ENCODE measurements at places on chromosomes 16 and 17.
A peak's percentile ranks its signal among the peaks of the same experiment; 100 is the strongest.

GRCh38 chr17:50149417-50150353 lies 792 bp downstream of the PPP1R9B start:
- DNase-seq: peak; percentile 33

DNA sequence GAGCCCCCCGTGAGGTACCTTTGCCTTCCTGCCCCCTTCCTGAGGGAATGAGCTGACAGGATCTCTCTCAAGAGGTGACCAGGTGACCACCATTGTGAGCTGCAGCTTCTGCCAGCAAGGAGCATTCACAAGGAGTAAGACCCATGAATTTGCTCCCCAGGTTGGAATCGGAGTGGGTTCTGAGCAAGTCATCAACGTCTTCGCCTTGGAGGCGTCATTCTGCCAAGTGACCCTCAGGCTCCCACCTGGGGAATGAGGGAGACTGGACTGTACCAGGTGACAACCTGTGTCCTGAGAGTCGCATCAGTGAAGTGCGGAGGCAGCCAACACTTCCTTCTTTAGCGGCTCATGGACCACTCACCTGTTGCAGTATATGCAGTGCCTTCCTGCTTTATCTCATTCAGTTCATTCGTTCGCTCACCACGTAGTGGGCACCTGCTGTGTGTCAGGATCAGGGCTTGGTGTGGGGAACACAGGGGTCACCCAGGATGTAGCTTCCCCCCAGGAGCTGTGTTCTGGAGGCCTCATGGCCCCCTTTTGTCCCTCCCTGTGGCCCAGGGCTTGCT lies 22.8 kb downstream of the WSCD1 start:
- DNase-seq: no peak

- no peak for DNase-seq
Measured at GRCh38 chr17:45848868-45849535, 4.3 kb downstream of the SPPL2C start.

DNA sequence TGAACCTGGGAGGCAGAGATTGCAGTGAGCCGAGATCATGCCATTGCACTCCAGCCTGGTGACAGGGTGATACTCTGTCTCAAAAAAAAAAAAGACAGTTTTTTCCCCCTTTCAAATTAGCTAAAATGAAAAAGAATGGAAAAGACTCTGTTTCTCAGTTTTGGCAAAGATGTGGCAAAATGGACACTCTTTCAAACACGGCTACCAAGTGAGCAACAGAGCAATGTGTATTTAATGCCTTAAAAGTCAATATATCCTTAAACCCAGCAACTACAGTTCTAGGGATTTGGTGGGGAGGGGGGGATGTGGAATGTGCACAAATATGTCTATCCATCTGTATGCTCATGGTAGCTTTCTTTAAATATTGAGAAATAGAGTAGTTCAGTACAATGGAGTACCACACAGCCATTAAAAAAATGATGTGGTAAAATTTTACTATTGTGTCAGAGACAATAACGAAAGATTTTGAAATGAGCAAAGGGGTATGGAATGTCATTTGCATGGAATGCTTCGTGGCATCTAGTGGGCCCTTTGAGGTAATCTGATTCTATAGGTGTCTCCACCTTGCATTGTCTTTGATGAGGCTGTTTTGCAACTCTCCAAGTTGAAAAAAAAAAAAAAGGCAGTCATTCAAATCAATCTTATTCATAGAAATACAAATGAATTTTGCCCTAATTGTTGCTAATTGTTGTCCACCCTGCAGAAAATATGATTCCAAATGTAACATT lies 108.1 kb downstream of the AXIN2 start:
- no peak for DNase-seq

DNA sequence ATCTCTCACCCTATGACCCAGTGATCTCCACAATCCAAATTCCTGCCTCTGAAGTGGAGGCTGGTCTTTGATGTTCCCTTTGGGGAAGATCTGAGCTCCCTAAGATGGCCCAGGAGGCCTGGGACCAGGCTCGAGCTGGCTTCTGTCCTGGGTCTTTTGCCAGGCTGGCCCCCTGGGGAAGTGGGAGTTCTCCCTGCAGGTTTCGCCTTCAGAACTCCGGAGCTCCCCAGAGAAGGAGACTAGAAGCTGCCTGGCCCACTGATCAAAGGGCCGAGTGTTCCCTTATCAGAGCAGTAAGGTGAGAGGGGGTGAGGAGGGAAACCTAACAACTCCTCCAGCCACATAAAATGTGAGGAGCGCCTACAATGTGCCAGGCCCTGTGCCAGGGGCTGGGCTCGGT lies 147.1 kb downstream of the IRF8 start:
- no peak for DNase-seq

DNA sequence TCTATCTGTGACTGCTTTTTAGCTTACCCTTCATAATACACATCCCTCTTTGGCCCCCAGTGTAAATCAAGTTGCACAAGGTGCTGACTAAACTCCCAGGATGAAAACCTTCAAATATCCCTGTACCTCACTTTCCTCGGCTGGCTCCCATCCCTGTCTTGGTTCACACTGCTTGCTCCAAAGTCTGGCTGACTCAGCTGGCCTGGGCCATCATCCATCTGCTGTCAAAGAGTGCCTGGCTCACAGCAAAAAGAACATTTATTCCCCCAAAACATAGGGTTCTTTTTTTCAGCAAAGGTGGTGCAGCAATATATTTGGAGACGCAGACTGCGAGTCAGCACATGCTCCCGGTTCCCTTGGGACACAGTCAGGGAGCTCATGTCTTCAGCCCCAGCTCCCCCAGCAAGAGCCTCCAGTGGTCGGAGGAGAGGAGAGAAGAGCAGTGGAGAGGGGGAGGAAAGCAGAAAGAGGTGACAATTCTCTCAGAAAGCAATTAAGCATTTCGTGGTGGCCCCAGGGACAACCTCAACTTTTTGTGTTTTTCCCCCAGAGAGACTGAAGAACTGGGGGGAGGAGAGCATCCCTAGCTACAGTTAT lies 26.1 kb downstream of the GPR142 start:
- no peak for DNase-seq

DNA sequence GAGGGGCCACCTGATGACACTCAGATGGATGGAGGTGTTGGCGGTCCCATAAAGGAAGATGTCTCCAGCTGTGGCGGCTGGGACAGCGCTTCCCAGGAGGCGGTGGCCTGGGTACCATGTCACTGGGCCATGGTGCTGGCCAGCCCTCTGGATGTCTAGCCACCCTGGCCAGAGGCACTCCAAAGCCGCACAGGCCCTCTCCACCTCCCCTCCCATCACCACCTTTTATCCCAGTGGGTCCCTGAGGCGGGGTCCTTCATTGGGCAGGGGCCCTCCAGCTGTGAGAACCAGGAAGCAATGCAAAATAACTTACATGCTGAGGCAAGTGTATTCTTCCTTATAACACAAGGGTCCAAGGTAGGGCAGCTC lies 23.1 kb downstream of the RAB11FIP4 start:
- no peak for DNase-seq

DNA sequence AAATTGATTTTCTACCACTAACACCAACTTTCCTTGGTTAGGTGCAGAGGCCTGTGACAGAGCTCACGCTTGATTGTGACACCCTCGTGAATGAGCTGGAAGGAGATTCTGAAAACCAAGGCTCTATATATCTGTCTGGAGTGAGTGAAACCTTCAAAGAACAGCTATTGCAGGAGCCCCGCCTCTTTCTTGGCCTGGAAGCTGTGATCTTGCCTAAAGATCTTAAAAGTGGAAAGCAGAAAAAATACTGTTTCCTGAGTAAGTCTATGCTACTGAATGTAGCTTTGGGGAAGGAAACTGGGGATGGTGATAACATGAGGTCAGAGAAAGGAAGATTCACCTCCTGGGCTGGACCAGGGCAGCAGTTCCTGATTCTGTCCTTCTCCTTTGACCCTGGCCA lies 38.3 kb downstream of the REXO5 start:
- peak; percentile 24 for DNase-seq

GRCh38 chr17:17841601-17842025 lies 4.8 kb upstream of the SREBF1 start:
- DNase-seq: no peak

- no peak for DNase-seq
Measured at GRCh38 chr17:489758-490329, 137.2 kb upstream of the RPH3AL start.

GRCh38 chr17:15885770-15886169 lies 59.2 kb upstream of the ADORA2B start:
- no peak for DNase-seq

DNA sequence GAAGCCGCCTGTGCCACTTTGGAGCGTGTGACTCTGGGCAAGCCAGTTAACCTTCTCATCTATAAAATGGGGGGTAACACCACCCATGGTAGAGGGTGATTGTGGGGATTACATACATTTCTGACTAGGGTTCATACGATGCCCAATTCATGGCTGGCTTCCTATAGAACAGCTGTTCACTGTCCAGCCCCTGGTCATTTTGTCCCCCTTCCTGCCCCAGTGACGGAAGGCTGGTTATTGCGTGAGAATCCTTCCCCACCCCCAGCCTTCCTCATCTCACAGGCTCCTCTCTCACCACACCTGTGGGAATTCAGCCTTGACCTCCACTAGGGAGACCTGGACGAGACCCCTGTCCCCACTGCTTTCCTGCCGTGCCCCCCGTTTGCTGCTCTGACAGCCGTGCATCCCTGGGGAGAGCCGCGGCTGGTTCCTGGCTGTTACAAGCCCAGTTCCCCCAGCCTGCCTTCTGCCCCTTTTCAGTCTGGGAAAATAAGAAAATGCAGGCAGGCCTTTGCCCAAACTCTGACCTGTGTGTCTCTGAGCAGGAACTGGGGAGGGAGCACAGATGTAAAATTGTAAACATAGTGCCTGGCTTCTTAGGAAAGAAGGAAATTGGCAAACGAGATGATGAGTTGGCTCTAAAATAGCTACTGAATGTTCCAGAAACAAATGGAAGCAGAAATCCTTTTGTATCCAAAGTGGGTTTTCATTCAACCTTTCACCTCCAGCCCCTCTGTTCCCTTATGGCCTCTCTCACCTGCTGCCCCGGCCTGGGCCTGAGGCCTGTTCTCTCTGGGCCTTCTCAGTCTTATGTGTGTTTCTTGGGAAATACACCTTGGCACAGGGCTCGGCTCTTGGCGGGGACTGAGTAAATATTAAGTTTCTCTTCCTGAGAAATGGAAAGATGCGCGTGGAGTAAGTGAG lies 67.3 kb downstream of the OR1D5 start:
- DNase-seq: no peak

GRCh38 chr17:14033166-14033565 lies 36.1 kb upstream of the COX10 start:
- DNase-seq: no peak

- no peak for DNase-seq
Measured at GRCh38 chr17:29623283-29623647, 553 bp upstream of the CORO6 start.

GRCh38 chr17:39996800-39997199 lies 16.2 kb downstream of the PSMD3 start:
- no peak for DNase-seq

DNA sequence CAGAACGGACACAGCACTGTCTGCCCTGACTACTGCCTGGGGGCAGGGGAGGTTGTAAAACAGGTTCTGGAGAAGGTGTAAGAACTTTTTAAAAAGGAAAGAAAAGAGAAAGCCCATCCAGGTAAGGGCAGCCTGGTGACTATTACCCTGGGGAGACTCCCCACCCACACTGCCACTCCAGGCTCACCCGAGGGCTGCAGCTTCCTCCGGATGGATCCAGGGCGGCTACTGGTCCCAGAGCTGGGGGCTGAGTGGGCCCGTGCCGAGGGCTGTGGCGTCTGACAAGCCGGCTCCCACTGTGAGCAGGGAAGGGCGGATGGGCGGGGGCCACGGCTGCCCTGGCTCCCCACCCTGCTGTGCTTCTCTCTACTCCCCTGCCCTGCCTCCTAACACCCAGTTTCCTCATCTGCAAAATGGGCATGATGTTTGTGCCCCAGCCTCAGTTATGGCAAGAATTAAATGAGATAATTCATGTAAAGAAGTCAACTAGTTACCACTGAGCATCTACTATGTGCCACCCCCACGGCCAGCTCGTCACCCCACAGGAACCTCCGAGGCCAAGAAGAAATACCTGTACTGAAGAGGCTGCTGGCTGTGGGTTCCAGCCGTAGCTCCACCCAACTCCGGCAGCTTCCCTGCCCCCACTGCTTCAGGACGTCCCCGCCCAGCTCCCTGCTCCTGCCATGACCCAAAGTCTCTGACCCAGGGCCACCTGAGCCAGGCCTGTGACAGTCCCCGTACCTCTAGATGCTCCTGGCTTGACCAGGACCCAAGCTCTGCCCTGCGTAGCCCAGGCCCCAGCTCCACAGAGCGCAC lies 24.2 kb downstream of the KATNB1 start:
- DNase-seq: no peak

DNA sequence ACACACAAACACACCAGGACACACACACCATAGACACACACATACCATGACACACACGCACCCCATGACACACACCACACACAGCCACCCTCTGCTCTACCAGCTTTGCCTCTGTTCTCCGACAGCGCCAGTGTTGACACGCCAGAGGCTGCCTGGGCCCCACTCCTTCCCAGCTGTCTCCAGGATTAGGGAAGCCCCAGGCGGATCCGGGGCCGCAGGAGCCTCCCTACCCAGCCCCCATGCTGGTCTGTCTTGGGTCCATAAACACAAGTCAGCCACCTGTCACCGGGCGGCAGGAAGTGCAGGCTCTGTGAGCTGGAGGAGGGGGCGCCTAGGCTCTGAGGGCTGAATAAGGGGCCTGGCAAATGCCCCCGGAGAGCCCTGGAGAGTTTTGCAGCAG lies 10.5 kb downstream of the TBC1D16 start:
- DNase-seq: no peak

DNA sequence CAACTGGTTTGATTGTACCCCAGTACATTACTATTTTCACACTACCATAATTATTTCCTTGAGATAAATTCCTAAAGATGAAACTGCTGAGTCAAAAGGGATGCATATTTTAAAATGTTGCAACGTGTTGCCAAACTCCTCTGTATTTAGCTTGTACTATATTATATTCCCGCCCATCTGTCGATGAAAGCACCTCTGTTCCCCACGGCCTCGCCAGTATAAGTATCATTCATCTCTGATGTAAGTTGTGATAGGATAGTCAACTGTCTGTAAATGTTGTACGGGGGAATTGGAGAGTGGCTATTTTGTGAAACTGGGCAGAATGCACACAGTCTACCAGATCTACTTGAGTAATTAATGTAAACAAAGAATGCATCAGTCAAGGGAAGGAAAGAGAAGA lies 47.7 kb upstream of the TNRC6A start:
- DNase-seq: no peak

DNA sequence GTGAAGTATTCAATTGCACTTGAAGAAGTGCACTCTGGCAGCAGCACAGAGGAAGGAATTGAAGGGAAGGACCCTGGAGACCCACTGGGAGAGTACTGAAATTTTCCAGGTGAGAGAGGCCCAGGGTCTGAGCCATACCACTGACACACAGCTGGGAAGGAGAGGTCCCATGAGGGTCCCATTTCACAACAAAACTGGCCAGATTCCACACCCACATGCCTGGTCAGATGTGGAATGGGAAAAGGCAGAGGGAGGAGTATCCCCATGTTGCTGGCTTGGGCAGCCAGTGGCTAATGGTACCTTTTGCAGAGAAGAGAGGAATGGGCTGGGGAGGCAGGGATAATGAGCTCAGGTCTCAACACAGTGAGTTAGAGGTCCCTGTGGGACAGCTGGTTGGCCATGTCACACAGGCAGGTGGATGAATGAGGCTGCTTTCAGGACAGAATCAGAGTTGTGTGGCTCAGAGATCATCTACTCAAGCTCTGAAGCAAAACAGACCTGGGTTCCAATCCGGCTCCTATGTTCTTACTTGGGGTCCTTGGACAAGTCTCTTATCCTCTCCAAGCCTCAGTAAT lies 26.2 kb upstream of the NGFR start:
- no peak for DNase-seq

All from Kasumi-1 (cell line).